Activated gamma-delta T cell (primary cell): ENCODE measurements at places on chromosomes 12 and 14.

- DNase-seq = no peak
These were observed 25.6 kb downstream of the STX2 start for GRCh38 chr12:130813436-130813835.

DNA sequence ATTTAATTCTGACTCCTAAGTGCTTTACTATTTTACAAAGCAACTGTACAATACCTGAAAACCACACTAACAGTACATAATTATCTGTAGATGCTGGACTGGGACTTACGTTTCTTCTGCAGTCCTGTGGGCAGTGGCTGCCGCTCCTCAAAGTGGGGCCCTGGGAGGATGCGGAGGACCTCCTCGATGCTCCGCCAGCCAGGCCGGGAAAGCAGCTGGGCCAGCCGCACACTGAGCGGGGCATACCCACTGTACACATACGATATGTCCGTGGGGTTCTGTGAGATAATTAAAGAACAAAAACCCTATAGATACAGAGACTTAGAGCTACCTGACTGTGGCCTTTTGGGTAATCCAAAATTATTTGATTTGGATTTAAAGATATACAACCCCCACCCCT lies 6.8 kb upstream of the DIABLO start:
- no peak for DNase-seq

DNA sequence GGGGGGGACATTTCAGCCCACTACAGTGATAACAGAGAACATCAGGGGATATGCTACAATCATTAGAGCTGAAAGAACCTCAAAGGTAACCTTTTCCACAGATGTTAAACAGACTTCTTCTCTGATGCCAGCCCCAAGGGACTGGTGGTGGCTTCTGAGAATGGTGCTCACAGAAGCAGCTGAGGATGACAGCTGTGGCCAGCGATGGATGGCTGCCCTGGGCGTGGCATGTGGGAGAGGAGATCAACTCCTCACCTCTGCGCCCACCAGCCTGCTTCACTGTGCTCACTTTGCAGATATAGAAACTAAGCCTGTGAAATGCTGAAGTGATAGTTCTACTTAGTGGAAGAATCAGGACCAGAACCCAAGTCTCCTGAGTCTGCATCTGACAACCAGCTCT lies 33.0 kb downstream of the FOXN3 start:
- no peak for DNase-seq

DNA sequence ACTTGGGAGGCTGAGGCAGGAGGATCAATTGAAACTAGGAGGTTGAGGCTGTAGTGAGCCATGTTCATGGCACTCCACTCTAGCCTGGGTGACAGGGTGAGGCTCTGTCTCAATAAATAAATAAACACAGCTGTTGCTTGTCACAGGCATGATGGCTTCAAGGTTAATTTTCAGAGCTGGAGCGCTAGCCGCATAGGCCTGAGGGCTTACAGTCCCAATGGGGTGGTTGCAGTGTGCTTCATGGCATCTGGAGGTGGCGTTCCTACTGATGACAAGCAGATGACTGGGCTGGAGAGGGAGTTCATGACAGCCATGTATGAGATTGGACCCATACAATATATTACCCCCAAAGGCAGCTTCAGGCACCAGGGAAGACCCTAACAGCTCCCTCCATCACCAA lies 1.6 kb upstream of the FMNL3 start:
- no peak for DNase-seq

GRCh38 chr12:45326358-45326975 lies 110.6 kb downstream of the ANO6 start:
- no peak for DNase-seq

DNA sequence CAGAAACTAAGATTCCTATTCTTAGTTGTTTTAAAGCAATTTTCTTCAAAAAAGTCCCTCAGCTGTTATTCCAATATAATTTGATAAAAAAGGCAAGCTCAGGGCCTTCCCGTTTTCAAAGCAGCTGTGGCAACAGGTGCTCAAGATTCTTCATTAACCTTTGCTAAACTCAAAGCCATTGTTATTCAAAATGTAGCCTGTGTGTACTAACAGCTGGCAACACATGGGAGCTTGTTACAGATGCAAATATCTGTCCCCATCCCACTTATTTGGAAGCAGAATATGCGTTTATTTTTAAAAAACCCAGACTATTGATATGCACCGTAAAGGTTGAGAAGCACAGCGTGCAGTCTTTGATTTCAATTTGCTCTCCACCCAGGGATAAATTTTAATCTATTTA lies 210.4 kb upstream of the SYT10 start:
- DNase-seq = no peak

- no peak for DNase-seq
These were observed 84.8 kb downstream of the STON2 start for GRCh38 chr14:81315341-81315740.

GRCh38 chr12:117049295-117049694 lies 49.9 kb downstream of the TESC start:
- DNase-seq = no peak

- DNase-seq = no peak
These were observed 74.7 kb downstream of the LLPH start for GRCh38 chr12:66055837-66056319.

DNA sequence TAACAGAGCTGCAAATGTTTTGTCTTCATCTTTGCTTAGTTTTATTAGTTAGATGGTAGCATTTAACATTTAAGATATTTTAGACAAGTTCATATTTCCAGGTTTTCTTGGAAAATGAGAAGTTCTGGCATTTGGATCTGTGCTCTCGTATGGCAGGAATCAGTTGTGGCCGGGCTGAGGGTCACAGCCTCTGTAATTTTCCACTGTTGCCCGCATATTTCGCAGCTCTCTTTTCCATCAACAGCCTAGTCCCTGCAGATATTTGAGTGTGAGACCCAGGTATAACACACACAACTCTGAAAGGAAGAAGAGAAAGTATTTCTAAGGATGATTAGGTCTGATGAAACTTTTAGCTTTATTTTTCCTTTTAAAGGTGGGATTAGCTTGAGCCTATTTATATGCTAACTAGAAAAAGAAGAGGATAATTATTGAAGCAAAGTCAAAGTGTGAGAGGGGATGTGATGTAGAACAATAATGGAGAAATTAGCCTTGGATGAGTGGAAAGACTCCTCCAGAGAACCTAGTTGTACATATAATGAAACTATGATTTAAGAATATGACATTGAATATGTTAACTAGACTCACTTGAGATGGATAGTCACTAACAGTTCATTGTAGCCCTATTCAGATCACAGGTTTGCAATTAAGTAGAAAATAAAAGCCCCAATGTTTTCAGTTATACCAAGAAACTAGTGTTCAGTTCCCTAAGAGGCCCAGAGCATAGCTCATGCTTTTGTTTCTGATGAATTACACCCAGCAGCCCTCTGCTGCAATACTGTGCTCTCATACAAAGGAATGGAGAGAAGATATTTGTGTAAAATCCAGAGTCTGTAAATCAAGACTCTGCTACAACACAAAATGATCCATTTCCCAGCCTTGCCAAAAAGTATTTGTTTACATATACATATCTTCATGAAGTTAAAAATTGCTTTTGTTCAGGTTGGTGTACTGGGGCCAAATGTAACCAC lies 158.4 kb downstream of the C12orf50 start:
- no peak for DNase-seq

DNA sequence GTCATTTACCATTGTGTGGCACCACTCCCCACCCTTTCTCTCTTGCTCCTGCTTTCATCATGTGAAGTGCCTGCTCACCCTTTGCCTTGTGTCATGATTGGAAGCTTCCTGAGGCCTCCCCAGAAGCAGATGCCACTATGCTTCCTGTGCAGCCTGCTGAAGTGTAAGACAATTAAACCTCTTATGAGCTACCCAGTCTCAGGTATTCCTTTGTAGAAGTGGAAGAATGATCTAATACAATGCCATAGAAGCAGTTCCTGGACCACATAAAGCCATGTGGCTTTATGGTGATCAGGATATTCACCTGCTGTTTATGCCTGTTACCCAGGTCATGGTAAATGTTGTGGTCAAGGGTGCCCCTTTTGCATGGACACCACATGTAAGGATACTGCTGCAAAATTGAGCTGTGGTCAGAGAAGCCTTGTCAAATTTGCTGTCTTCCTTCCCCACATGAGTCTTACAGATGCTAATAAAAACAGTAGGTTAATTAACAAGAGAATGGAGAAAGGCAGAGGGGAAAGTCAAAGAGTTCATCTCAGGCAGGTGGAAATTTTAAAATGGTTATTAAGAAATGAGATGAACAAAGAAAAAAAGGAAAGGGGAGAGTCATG lies 112.8 kb upstream of the IFNG-AS1 start:
- no peak for DNase-seq

DNA sequence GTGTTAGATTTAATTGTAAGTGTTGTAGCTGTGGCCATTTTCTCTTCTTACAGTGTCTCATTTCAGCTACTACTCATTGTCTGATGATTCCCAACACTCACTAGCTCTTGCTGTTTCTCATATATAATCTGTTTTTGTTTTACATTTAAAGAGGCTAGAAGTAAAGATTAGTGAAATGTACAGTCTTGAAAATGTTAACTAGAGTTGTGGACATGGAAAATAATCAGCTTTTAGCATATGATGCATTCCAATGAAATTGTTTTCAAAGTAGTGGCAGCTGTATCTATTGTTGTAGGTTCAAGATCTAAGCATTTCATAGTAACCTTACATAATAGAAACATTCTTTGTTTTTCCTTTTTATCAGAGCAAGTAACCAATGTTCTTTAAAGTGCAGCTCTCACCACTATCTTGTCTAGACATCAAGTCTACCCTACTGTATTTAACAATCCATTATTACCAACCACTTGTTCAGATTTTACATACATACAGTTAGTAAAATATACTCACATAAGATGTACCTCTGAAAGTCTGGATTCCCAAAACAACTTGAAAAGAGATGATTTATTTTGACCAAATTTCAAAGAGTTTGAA lies 76.9 kb downstream of the PPHLN1 start:
- no peak for DNase-seq

- no peak for DNase-seq
These were observed at the start of gene PPM1H for GRCh38 chr12:62934799-62935674. TSS of gene PPM1H (minus strand) at chr12:62935150. CDS start at chr12:62934736, 414 bp downstream.

- DNase-seq = no peak
These were observed 43.9 kb upstream of the PCED1B start for GRCh38 chr12:47035484-47035883.

DNA sequence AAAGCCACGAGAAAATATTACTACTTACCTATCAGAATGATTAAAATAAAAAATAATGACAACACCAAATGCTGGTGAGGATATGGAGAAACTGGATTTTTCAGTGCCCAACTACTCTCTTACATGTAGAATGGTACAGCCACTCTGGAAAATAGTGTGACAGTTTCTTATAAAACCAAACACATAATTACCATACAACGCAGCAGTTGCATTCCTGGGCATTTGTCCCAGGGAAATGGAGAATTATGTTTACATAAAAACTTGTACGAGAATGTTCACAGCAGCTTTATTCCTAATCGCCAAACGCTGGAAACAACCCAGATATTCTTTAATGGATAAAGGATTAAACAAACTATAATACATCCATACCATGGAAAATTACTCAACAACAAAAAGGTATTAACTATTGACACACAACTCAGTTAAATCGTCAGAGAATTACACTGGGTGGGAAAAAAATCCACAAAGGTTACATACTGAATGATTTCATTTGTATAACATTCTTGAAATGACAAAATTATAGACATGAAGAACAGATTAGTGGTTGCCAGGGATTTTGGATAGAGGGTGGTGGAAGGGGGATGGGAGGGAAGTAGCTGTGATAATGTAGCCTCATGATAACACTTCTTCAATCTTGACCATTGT lies 35.4 kb downstream of the TAOK3 start:
- DNase-seq = no peak

DNA sequence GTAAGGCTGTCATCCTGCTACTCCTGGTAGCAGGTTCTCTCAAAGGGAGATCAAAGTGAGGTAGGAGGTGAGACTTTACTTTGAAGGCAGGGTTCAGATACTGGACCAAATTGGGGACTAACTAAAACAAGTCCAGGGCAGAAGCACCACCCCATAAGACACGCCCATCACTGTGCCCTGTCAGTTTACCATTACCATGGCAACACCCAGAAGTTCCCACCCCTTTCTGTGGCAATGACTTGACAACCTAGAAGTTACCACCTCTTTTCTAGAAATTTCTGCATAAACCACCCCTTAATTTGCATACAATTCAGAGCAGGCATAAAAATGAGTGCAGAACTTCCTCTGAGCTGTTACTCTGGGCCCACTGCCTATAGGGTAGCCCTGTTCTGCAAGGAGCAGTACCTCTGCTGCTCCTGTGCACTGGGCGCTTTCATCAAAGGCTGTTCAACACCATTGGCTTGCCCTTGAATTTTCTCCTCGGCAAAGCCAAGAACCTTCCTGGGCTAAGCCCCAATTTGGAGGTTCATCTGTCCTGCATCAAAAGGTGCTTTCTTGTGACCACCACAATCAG lies 64.8 kb upstream of the MAX start:
- no peak for DNase-seq

DNA sequence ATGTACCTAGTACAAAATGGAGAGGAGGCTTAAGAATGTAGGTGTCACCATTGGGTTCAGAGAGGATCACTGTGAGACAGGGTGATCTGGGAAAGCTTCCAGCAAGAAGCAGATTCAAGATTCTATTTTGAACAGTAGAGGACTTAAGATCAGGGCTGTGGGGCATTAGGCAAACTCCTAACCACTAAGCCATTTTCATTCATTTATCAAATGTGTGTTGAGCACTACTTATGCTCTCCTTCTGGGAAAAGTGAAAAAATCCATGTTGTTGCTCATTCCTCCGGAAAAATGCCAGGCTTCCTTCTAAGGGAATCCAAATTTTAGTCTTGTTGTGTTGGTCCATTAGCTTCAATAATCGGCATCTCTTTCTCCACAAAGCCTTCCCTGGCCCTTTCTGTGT lies 163.4 kb downstream of the NUAK1 start:
- DNase-seq = no peak

- no peak for DNase-seq
These were observed 8.0 kb upstream of the SLC17A8 start for GRCh38 chr12:100348657-100349454.

GRCh38 chr12:51131745-51132521 lies 41.0 kb downstream of the TFCP2 start:
- DNase-seq = no peak

- no peak for DNase-seq
These were observed 5.5 kb upstream of the GPR132 start for GRCh38 chr14:105070760-105071137.

DNA sequence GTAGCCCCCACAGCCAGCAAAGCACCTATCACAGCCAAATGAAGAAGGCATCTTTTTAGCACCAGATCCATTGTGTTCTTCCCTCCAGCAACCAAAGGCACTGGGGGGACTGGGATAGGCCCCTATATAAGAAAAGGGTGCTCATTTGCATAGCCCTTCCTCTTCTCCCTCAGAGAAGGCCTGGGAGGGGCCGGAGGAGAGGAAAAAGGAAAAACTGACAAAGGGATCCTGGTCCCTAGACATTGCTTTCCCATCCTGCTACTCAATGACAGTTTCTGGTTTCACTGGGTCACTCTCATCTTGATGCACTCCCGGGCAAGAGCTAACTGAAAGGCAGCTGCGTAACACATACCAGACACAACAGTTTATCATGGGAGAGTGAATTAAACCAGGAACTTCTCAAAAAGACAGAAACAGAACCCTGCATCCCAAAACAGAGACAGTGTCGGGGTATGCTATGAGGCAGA lies at the start of gene PMEL:
Gene PMEL (minus strand): TSS at position 102 of the 467 bp plus-strand sequence. CDS start 31 bp downstream, at position 71.
- no peak for DNase-seq

GRCh38 chr12:12541782-12542181 lies 20.9 kb downstream of the DUSP16 start:
- no peak for DNase-seq

GRCh38 chr14:95192311-95192710 lies 35.0 kb upstream of the DICER1 start:
- DNase-seq = no peak
